Sciatic nerve (tissue), 2 donors: ENCODE measurements at places on chromosomes 7 and 10.

DNA sequence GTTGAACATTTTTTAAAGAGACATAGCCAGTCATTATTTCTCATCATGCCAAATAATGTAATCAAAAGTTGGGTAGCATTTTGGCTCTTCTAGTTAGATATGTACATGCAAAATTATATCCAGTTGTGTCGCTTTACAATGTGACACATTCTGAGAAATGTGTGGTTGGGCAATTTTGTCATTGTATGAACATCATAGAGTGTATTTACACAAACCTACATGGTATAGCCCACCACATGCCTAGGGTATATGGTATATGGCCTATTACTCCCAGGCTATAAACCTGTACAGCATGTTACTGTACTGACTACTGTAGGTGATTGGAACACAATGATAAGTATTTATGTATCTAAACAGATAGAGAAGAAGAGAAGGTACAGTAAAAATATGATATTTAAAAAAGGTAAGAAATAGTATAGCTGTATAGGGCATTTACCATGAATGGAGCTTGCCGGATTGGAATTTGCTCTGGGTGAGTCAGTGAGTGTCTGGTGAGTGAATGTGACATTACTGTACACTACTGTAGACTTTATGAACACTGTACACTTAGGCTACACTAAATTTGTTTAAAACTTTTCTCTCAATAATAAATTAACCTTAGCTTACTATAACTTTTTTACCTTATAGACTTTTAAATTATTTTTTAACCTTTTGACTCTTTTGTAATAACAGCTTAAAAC lies 16.5 kb downstream of the ZNF365 start:
- DNase-seq: no peak

GRCh38 chr10:33241351-33241750 lies 93.1 kb downstream of the NRP1 start:
- DNase-seq: no peak

GRCh38 chr10:99431190-99431760 lies 851 bp upstream of the GOT1 start:
- peak; percentile 83 for DNase-seq

DNA sequence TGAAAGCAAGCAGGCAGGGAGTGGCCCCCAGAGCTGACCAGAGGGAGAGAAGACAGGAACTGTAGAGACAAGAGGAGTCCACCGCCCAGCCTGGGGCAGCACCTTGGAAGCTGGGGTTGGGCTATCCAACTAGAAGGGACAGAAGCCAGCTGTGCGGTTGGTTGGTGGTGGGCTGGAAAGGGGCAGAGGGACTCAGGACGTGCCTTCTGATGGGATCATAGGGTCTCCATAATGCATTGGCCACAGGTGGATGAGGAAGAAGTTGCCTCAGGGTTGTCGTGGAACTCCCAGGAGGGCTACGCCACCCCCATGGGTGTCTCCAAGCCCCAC lies 114.0 kb upstream of the RET start:
- peak; percentile 43 for DNase-seq

DNA sequence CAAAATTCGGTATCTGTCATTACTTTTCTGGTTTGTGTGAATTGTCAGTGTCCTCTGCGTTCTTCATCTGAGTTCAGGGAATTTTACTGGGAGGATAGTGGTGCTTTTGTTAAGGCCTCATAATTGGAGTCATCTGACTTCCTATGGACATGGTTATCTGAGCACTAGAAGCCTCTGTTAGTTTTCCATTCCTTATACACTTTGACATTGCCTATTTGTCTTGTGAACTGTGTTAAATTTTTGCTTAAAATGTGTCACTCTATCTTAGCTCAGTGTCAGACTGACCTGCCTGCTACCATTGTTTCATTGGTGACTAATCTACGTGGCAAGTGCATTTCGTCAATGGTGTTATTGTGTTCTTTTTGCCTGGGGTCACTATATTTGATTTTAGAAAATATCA lies 253.3 kb downstream of the SEMA3A start:
- DNase-seq: no peak

GRCh38 chr10:89649051-89649450 lies 4.0 kb upstream of the PANK1 start:
- DNase-seq: no peak

DNA sequence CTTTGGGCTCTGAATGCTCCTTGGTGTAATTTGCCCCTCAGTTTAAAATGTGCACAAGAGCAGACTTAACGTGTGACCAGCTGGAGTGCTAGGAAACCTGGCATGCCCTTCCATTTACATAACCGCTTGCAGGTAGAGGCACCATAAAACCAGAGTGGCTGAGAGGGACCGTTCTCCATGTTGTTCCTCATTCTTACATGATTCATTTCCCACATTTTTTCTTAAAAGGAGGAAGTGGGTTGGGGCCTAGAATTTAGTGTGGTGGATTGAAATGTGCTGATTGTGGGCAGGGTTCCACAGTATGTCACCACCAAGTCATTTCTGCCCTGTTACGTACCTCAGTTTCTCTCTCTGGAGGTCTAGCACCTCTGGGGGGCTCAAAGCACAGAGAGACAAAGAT lies 375.8 kb upstream of the VSTM2A start:
- no peak for DNase-seq

DNA sequence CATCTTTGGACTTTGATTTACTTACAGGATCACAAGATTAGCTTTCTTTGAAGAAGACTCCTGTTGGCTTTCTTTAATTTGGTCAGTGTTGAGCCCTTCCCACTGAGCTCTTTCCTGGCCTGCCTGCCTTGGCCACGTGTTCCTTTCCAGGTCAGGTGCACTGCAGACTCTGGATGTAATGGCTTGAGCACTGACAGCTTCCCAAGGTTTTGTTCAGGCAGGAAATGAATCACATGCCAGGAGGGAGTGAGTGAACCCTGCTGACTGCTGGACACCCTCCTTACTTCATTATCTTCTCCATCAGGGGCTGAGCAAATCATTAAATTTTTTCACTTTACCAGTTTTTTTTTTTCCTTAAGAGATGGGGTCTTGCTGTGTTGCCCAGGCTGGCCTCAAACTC lies 29.8 kb downstream of the SNX10 start:
- no peak for DNase-seq

GRCh38 chr10:61642676-61643075 lies 20.1 kb upstream of the CABCOCO1 start:
- DNase-seq: no peak

DNA sequence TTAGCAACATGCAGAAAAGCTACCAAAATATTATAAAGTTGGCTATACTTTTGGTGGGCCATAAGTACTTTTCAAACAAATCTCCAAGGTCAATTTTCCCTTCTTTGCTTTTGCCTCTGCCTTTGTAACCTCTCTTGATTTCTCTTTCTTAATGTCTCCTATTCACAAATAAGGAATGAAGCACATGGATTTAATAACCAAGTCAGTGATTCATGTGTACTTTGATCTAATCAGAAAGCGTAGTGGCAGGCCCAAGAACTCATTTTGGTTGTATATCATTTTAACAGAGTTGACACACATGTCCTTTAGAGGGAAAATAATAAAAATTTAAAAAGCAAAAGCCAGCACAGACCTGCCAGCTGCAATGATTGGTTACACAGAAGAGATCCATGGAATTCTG lies 93.7 kb downstream of the FZD1 start:
- DNase-seq: no peak
